Stimulated activated CD8-positive, alpha-beta memory T cell treated with anti-CD3 and anti-CD28 coated beads, Interleukin-12 subunit alpha, Interleukin-12 subunit beta, amount 100 ng/mL, for 1 hour (primary cell): ENCODE measurements at places on chromosomes 12 and 14.

- no peak for DNase-seq
Measured at GRCh38 chr14:56219666-56220413, 101.6 kb downstream of the PELI2 start.

DNA sequence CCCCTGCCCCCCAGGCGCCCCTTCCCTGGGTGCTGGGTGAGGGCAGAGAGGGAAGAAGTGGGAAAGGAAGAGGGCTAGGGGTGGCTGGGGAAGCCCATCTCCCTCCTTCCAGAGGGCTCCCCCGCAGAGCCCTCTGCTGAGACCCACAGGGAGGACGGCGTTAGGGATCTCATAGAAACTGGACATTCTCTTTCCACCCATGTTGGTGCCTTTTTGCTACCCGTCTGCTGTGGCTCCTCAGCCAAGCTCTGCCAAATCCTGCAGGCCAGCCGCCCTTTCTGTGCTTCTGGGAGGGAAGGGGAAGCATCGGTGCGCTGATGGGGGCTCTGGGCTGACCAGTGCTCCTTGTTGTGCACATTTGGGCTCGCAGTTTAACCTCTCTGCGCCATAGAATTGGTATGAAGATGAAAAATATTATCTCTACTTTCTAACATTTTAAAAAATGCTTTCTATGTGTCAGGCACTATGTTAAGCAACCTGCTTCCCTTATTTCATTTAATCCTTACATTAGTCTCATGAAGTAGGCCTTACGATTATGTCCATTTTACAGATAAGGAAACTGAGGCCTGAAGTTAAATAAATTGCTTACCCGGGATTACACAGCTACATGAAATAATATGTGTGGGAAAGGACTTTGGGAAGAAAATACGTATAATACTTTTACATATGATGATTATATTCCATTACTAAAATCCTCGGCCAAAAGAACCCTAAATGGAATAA is 981 bp downstream of the SLC48A1 start:
- no peak for DNase-seq

- no peak for DNase-seq
Measured at GRCh38 chr12:91685917-91686316, 459.7 kb downstream of the BTG1 start.

DNA sequence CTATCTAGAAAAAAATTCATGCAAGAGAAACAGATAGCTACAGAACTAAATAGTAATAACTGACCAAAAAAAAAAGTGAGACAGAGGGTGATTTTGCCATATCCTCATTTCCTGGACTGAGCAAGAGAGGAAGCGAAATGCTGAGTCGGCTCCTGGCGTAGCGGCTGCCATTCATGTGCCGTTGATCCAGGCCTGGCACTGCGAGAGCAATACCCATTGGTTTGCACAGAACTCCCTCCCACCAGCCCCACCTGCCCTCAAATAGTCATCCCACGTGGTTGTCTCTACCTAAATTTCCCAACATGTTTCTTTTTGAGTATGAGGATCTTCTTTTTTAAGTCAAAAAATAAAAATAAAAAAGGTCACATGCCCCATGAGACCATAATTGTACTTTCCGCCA is 9.4 kb upstream of the WNT5B start:
- DNase-seq = no peak

DNA sequence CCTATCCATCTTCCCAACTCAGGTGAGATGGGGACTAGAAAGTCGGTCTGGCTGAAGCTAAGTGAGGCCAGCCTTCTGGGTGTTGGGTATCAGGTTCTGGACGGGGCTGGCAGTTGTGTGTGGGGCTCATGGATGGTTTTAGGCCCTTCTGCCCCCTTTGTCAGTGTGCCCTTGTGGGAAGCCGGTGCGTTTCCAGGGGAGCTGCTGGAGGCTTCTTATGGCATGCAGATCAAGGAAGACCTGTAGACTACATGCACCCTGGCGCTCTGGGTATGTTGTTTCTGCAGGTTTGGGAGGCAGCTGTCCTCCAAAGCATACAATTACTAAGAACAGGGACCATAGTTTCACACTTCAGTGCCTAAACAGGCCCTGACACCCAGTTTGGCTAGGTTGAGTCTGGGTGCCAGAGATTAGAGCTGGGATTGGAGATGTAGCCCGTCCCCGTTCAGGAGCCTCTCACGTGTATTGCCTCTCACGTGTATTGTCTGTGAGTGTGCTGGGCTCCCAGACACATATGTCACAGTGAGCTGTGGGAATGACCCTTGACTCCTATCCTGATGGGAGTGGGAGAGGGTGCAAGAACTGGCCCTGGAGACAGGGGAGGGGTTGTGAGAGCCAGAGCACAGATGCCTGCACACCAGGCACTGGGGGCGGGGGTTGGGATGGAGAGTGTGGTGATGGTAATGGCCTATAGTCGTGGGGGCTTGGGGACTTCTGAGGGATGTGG is 84.4 kb downstream of the SLC25A47 start:
- no peak for DNase-seq

DNA sequence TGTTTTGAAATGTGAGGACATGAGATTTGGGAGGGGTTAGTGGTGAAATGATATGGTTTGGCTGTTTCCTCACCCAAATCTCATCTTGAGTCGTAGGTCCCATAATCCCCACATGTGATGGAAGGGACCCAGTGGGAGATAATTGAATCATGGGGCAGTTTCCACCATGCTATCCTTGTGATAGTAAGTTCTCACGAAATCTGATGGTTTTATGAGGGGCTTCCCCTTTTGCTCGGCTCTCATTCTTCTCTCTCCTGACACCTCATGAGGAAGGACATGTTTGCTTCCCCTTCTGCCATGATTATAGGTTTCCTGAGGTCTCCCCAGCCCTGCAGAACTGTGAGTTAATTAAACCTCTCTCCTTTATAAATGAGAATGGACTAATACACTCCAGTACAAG is 18.0 kb downstream of the GALNT6 start:
- no peak for DNase-seq

DNA sequence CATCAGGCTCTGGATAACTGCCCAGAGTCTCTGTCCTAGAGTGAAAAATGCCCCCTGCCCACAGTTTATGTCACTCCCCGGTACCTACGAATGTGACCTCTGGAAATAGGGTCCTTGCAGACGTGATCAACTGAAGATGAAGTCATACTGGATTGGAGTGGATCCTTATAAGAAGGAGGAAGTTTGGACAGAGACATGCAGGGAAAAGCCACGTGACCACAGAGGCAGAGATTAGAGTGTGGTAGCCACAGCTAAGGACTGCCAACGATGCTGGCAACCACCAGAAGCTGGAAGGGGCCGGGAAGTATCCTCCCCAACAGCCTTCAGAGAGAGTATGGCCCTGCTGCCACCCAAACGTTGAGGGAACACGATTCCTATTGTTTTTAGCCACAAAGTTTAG is 101.2 kb upstream of the NCOR2 start:
- no peak for DNase-seq

GRCh38 chr12:108357834-108358579 is 18.9 kb upstream of the CMKLR1 start:
- no peak for DNase-seq

- DNase-seq = no peak
Measured at GRCh38 chr14:78327426-78328221, 157.5 kb downstream of the NRXN3 start.
